ENCODE measurements at places on chromosomes 13 and 19. TPM values are rescaled to one million over a fixed set of nuclear protein-coding genes. Genes with fewer than 3 reads are reported as not detected.

The PLPP2 gene
- total RNA-seq = 2.7 TPM

GRCh38 chr19:46173886-46174480, 25.9 kb downstream of the IGFL2 start:
- DNase-seq = no peak

The ZNF432 gene
- total RNA-seq = 3.2 TPM

GRCh38 chr13:38819053-38819452, 132.2 kb downstream of the FREM2 start:
- DNase-seq = no peak

- no peak for DNase-seq
Observed at GRCh38 chr19:35059799-35060091, 18.2 kb downstream of the HPN start.

The C1QTNF9B gene
- 0.22 TPM for total RNA-seq

The MISP3 gene
- 12.0 TPM for total RNA-seq

- no peak for DNase-seq
Observed at GRCh38 chr13:82751206-82751605, 1131.1 kb downstream of the SLITRK1 start.

DNA sequence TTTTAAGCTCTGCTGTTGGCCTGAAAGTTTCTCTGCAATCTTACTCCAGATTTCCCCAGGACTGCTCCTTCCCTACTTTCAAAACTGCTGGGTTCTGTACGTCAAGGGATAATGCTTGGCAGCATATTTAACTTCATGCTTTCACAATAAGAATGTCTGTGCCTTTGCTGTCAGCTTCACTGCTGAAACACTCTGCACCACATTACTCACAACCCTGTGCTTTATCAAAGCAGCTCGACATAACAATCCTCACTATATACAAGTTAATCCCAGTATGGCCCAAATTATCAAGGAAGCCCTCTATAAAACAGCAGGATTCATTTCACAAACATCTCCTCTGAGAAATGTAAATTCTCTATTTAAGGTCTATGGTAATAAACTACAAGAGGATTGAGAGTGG, 17.5 kb downstream of the LATS2 start:
- DNase-seq = no peak

- no peak for DNase-seq
Observed at GRCh38 chr13:26221399-26221720, 754 bp downstream of the RNF6 start.

The NDUFA7 gene
- total RNA-seq = 23.4 TPM

The TPGS1 gene
- 8.2 TPM for total RNA-seq

The GTPBP3 gene
- 11.4 TPM for total RNA-seq

The PROZ gene
- 66.4 TPM for total RNA-seq

- DNase-seq = no peak
Observed at GRCh38 chr19:8115805-8116396, 33.5 kb downstream of the FBN3 start.

- no peak for DNase-seq
Observed at GRCh38 chr19:46904114-46905060, 43.6 kb downstream of the ARHGAP35 start.

The TRAPPC2B gene
- total RNA-seq = 10.8 TPM

The LYPD3 gene
- 0.28 TPM for total RNA-seq

The PSENEN gene
- total RNA-seq = 42.9 TPM

Data from right lobe of liver (tissue), 6 donors.